ENCODE measurements at places on chromosomes 3 and 15.

DNA sequence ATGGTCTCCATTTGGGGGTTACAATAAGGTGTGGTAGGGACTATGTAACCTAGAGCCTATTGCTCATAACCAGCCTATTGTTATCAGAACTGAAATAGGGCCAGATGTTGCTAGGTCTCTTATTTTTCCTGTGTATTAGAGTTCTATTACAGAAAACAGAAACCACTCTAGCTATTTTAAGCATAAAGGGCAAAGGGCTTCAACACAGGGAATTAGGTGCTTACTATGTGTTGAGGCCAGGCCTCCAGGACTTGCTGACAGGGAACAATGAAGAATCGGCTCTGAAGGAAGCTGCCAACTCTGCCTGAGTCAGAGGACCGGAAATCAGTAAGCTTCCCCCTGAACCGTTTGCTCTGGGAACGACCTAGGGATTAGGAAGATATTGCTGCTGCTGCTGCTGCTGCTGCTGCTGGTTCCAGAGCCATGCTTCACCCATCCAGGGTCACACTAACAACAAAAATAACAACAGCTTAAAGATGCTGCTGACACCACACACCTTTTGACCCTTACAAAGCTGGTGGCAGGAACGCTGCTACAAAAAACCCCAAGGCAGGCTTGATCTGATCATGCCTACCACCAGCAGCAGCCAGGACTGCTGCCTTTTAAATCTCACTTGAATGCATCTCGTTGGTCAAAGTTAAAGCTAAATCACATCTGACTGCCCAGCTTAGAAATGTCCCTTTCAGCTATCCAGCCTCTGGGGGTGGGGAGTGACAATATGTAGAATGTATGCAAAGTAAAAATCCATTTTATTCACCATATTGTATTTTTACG lies 276.9 kb upstream of the IL12A start:
- peak; percentile 2 for DNase-seq

DNA sequence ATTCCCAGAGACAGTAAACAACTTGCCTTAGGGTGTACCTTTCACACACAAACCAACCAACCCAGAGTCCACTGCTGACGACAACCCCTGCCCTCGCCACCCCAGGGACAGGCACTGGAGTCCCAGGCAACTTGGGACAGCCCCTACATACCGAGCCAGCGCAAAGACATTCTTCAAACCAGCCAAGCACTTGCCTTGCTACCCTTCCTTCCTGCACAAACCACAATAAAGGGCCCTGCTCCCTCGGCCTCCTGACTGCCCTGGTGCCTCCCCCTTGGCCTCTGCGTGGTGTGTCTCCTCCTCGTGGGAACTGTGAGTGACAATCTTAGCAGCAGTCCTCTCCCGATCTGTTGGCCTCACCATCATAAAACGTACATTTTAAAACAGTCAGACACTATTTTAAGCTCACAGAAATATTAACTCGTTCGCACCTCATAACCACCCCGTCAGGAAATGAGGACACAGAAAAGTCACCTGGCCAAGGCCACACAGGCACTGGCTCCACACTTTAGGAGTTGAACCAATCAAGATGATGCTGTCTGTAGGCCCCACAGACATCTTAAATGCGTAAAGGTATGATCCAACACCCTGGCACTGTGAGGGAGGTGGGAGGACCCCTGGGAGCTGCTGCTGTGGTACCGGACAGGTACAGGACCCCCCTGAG lies 113.8 kb downstream of the ADCY5 start:
- DNase-seq: no peak

DNA sequence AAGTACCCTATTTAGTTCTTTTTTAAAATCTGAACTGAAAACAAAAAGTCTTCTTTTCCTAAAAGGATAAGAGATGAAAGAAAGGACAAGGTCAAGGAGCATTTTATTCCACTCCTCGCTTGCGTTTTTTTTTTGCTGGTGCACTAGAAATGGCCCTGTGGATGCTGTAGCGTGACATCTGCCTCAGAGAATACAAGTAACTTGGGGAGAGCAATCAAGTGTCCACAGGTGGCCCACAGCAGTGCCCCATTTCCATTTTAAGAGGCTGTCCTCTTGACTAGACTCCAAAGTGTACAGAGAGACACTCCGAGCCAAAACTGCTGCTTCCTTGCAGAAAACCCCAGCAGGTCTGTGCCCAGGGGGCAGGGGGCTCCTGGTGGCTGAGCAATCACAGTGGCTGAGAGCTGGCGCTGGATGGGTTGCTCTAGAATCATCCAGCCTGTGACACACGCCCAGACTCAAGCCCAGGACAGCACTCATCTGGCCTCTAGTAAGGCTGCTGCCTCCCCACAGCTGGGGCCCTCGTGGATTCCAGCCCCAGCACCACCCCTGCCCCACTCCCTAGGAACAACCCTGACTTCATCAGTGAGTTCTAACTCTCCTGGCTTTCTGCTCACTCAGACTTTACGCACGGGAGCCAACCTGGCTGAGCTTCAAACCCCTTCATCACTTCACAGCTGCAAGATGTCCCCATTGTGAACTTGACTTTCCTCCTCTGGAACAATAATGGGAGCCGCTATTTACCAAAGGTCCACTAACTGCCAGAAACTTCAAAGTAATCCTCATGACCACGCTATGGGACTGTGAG lies 71.1 kb upstream of the SPATA12 start:
- no peak for DNase-seq

DNA sequence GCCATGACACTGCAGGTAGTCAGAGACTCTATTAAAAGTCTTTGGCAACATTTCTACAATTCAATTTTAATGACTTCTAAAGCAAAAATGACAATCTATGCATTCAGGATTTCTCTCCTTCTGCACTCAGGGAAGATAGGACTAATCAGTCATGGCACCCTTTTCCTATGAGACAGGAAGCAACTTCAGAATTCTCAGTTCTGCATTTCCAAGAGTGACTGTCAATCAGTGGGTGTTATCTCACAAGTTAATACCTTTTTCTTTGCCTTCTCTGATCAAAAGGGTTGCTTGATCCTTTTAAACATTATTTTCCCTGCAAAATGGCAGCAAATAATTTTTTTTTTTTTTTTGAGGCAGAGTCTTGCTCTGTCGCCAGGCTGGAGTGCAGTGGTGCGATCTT lies 7.8 kb upstream of the ICE2 start:
- peak; percentile 26 for DNase-seq

DNA sequence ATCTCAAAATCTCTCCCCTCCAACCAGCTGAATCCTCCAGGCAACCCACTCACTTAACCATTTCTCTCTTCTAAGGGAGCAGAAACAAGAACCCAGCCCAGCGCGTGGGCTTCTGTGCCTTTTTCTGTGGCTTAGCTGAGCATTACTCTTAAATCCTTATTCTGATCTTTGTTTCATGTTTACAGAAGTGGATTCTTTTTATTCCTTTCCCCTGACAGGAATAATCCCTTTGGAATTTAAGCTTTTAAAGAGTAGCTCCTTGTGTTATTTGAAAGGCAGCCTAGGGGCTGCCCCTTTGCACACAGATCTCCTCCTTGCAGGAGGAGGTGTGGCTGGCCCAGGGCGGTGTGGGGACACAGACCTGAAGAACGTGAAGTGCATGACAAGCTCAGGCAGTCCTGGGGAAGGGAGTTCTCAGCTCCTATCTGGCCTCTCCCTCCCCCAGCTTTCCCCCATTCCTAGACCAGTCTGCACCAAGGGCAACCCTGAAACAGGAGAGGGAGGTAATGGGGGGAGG lies 77.1 kb upstream of the UBE2E1 start:
- DNase-seq: peak; percentile 68

- DNase-seq: peak; percentile 82
Observed at GRCh38 chr3:54986294-54986693, 58.4 kb upstream of the LRTM1 start.

DNA sequence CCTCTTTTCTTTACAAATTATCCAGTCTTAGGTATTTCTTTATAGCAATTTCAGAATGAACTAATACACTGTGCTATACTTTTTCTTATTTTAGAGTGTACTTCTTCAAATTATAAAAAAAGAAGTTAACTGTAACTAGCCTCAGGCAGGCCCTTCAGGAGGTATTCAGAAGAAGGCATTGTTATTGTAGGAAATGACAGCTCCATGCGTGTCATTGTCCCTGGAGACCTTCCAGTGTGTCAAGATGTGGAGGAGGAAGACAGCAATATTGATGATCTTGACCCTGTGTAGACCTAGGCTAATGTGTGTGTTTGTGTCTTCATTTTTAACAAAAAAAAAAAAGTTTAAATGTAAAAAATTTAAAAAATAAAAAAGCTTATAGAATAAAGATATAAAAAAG lies 55.5 kb downstream of the IL12A start:
- DNase-seq: peak; percentile 19

DNA sequence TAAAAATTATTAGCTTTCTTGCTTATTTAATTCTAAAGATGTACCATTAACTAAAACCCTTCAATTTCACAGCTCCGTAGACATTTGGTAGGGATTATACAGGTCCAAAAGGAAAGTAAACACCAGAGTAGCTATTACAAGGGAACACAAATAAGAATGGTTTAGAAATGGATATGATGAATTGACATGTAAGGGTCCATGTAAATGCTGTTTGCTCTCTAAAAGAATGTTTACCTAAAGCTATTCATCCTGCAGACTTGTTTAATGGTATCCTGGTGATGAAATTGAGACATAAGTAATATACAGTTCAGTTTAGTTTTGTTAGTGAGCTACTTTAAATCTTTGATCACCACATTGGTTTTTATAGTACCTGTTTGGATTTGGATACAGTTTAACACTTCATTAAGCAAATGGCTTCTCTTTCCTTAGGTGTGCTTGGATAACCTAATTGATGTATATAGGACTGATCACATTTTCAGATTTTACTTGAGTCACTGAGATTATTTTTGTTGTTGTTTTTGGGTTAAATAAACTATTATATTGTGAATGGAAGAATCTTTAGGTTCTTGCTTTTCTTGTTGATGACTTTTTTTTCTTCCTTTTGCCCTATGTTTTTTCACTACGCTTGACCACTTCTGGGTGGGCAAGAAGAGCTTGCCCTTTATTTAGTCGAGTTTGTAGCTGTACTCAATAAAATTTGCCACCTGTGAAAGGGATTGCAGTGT lies 115.4 kb downstream of the TCF12 start:
- DNase-seq: no peak

DNA sequence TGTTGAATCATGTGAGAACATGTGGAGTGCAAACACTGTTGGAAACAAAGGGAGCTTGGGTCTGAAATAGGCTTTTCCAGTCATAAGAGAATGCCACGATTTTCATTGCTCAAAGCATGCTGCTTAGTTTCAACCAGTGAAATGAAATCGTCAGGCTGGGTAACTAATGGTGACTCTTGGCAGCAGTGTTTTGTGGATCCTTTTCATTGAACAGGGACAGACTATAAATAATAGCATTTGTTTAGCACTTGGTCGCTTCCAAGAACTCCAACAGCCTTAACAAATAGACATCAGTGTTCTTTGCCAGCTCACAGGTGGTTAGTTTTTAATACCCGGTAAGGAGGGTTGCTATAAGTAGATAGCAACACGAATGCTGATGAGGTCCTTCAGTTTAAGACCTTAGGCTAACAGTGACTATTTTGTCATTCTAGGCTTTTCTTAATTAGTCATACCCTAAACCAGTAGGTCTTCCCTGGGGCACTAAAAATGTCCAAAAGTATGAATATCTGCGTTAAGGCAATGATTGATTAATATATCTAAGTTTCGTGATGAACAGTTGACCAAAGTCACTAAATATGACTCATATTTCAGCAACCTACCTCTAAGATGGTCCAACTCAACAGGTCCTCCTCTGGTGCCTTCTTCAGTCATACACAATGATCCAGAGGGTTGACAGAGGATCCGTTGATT lies 15.8 kb downstream of the TP63 start:
- no peak for DNase-seq

DNA sequence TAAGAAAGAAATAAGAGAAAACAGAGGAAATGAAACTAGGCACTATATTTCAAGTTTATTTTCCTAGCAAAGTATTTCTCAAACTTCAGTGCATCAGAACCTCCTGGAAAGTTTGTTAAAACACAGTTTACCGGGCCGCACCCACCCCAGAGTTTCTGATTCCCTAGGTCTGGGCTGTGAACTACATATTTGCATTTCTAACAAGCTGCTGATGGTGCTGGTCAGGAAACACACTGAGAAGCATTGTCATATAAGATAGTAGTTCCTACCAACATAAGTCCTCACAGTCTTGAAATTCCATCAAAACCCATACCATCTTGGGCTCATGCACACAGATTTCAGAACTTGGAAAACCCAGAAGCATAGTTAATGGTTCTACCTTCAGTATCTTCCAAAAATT lies 8.3 kb downstream of the SLC9A9 start:
- DNase-seq: no peak

DNA sequence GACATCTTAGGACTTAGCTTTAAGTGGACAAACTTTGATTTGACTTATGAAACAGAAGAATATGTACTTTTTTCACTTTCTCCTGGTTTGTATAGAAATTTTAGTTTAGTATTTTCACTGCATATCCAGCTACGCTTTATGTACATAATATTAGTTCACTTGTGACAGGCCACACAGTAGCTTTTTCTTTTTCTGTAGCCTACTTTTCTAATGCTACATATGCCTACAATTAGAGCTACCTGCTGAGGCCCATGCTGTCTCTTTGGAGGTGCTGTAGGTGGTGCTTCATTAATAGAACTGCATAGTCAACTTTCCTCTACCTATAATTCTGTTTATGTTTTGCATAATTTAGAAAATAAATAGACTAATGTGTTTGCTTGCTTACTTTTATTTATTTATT lies 191.6 kb downstream of the NLGN1 start:
- no peak for DNase-seq

DNA sequence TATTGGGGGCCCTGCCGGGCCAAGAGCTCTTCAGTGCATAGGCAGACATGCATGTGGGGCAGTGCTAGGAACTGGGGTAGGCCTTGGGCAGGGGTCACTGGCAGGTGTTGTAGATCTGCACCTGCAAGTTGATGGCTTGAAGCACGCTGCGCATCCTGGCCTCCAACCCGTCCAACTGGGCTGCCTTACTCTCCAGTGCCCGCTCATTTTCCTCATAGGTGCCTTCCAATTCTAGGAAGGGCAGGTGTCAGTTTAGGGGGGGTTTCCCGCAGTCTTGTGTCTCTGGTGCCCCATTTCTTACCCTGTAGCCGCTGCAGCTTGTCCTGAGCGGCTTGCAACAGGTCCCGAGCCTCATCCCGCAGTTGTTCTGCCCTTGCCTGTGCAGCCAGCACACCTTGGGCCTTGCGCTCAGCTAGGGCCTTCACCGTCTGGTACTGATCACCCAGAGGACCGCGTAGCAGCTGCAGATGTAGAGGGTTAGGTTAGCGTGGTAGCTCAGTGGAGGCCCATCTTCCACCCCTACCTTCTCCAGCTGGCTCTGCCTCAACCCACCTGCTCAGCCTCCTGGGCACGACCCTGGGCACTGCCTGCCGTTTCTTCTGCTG lies 611 bp upstream of the USP19 start:
- DNase-seq: no peak

Measured in suppressor macrophage (primary cell).